ENCODE measurements at places on chromosomes 7 and 10.
A peak's percentile ranks its signal among the peaks of the same experiment; 100 is the strongest.

- no peak for DNase-seq
These were observed 37.0 kb upstream of the MXI1 start for GRCh38 chr10:110170142-110170971.

GRCh38 chr7:155794196-155794595, 18.1 kb downstream of the SHH start:
- DNase-seq: no peak

DNA sequence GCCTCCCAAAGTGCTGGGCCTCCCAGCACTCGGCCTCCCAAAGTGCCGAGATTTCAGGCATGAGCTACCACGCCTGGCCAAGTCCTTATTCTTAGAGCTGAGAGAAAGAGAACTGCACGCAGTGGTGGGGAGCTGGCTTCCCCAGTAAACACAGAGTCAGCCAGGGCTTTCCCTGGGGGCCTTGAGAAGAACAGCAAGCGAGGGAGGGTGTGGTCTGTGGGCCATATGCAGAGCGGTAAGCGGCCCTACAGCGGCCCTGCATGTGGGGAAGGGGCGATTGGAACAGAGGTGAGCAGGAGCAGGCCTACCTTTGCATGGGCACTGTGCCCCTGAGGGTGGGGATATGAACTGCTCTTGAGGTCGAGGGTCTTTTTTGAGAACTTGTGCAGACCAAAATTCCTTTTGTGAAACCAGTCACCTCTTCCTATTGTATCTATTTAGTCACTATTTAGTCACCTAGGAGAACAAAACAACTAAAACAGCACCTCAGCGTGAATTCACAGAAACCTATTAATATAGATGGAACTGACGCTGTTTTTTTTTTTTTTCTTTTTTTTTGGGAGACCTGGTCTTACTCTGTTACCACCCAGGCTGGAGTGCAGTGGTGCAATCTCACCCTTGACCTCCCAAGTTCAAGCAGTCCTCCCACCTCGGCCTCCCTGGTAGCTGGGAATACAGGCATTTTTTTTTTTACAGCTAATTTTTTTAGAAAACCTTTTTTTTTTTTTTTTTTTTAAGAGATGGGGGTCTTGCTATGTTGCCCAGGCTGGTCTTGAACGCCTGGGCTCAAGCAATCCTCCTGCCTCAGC, 36.9 kb upstream of the SH2D4B start:
- no peak for DNase-seq

GRCh38 chr10:59631882-59632807, 77.5 kb downstream of the SLC16A9 start:
- no peak for DNase-seq

DNA sequence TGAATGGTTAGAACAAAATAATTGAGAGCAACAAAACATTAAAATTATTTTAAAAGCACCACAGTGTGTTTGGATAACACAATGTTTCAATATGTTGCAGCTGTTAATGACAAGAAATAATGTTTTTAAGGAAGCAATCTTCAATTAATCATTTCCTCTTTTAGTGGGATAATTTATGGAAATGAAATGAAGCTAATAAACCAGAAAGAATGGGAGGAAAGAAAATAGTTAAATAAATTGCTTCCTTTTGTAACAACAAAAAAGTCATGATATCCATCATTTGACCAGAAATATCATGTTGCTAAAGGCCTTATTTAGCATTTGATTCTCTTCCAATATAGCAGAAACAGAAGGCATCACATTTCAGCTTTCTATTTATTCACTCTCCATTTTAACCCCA, 224.5 kb downstream of the SEMA3A start:
- no peak for DNase-seq

DNA sequence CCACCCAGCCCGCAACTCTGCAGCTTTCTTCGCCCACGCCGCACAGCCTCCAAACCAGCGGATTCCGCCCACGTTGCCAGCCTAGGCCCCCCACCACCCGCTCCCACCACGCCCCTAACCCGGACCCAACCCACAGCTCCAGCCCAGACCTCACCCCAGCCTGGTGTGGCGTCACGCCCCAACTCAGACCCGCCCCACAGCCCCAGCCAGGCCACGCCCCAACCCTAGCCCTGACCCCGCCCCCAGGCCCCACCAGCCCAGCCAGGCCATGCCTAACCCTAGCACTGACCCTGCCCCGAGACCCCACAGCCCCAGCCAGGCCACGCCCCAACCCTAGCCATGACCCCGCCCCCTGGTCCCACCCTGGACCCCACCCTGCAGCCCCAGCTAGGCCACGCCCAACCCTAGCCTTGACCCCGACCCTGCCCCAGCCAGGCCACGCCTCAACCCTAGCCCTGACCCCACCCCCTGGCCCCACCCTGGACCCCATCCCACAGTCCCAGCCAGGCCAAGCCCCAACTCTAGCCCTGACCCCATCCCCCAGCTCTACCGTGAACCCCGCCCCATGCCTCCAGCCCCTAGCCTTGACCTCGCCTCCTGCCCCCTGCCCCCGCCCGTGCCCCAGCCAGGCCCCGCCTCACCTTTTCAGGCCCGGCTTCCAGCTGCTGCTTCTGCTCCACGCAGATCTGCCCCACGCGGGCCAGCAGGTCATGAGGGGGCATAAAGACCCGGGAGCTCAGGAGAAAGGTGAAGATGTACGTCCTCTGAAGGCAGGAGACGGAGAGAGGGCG, 64.0 kb downstream of the RASGEF1A start:
- DNase-seq: no peak

GRCh38 chr10:51617576-51618235, 81.7 kb downstream of the CSTF2T start:
- no peak for DNase-seq

DNA sequence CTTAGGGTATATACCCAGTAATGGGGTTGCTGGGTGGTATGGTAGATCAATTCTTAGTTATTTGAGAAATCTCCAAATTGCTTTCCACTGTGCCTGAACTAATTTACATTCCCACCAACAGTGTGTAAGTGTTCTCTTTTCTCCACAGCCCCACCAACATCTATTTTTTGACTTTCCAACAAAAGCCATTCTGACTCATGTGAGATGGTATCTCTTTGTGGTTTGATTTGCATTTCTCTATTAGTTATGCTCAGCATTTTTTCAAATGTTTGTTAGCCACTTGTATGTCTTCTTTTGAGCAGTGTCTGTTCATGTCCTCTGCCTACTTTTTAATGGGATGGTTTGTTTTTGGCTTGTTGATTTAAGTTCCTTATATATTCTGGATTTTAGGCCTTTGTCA, 66.4 kb downstream of the MGAM2 start:
- no peak for DNase-seq

GRCh38 chr7:135147341-135147898, 452 bp upstream of the TMEM140 start:
- no peak for DNase-seq

GRCh38 chr10:127578961-127579305, 29.8 kb downstream of the NPS start:
- no peak for DNase-seq

DNA sequence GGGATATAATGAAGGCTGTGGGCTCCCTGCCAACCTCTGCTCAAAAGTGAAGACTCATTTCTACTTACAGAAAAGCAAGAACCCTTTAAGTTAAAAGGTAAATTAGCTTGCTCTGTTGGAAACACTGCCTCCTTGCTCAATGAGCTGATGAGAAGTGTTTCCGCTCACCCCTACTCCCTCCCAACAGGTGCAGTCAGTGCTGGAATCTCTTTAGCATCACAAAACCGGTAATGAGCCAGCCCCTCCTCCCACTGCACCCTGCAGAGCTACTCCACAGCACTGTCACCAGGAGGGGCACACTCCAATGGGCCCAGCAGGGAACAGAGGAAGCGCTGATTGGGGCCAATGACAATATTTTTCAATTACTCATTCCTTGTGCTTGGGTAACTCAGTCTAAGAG, 262.5 kb downstream of the TCERG1L start:
- DNase-seq: no peak

DNA sequence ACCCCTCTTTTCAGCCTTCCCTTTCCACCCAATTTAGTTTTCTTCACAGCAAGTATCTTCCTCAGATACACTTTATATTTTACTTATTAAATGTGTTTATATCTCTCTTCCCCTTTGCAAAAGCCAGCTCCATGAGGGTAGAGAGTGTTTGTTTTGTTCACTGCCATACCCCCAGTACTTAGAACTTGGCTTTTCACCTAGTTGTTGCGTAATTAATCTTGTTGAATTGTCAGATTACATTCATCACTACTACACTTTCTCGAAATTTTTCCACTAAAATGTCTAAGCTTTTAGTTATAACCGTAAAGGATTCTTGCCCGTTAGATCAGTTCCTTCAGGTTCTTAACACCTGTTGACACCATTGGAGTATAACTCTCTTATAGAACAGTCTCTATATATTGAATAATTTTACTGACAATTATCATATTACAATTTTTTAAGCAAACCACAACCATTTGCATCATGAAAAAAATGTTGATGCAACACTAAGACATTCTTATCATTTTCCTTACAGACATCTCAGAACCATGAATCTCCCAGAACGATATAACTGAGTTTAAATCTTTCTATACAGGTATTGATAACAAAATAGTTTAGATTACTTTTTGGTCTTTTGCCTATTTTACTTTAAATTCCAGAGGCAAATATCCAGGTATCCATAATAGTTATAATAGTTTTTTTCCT, 29.9 kb downstream of the VWDE start:
- DNase-seq: no peak

- DNase-seq: no peak
These were observed 521 bp downstream of the LIMK1 start for GRCh38 chr7:74083928-74084721.

DNA sequence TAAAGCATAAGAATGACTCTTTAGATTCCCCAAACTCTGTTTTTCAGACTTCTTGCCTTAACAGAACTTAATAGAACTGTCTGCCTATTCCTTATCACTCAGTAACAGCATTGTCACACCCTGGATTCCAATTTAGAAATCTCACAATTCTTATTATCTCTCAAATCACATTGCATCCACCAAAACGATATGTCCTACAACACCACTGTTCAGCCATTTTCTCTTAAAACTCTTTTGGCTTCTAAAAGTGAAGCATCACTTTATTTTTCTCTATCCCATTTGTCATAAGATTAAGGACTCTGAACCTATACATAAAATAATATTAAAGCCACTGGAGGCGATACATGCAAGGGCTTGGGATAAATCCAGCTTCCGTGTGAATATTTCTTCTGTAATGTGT, 1.2 kb upstream of the CPED1 start:
- no peak for DNase-seq

DNA sequence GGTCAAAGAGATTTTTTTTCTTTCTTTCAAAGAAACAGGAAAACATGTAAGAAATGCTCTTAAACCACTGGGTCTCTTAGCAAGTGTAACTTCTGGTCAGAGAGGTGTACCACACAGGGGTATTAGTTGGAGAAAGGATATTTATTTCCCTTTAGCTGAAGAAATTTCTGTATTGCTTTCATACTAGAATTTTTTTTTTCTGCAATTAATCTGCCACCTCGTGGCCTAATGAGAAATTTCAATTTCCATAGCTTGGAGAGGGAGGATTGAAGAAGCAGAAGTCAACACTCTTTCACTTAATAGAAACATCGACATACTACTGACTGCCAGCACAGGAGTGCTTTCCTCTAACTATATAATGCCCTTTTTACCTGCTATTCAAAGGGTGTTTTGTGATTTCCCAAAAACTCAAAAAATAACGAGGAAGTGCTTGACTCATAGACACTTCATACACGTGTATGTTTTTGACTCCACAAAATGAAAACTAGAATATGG, 177.6 kb upstream of the NAMPT start:
- peak; percentile 74 for DNase-seq

DNA sequence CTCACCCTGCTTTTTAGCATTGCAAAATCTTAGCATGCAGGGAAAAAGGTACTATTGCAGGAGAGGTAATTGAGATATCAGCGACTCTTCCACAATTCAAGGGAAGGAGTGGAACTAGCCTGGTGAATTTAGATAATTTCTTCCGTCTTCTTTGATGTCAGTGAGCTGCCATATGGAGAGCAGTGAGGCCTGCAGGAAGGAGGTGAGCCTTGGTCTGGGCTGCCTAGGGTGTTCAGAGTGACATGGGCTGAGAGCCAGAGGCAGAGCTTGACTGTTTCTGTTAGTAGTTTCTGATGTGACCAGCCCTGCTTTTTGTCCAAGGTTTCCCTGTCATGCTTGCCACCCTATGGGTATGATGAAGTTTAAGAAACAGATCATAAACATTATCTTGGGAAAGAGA, 28.6 kb downstream of the KAT6B start:
- no peak for DNase-seq

GRCh38 chr7:44068054-44068453, 2.7 kb upstream of the PGAM2 start:
- DNase-seq: no peak

DNA sequence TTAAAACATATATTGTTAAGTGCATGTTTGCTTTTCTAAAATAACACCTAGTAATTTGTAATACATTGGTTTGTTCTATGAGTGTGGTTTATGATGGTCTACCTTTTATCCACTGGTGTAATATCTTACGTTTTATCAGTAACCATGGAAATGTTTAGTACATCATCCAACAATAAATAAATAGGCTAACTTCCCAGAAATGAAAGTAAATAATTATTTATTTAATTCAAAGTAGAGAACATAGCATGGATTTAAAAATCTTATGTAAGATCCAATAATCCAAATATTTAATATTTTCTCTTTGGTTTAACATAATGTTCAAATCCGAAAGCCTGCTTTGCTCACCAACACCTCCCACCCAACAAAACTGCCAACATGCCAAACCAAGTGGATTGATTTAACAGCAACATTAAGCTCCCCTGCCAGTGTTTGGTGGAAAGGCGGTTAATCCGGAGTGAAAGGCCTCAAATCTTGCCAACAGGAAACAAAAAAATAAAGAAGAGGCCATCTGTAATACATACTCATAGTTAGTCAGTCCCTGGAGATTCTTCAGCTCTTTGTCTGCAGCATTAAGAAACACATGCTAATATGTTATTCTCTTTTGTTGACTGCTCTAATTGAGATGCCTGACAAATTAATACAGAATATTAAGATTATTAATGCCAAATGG, 897.8 kb downstream of the CNTNAP2 start:
- DNase-seq: no peak

DNA sequence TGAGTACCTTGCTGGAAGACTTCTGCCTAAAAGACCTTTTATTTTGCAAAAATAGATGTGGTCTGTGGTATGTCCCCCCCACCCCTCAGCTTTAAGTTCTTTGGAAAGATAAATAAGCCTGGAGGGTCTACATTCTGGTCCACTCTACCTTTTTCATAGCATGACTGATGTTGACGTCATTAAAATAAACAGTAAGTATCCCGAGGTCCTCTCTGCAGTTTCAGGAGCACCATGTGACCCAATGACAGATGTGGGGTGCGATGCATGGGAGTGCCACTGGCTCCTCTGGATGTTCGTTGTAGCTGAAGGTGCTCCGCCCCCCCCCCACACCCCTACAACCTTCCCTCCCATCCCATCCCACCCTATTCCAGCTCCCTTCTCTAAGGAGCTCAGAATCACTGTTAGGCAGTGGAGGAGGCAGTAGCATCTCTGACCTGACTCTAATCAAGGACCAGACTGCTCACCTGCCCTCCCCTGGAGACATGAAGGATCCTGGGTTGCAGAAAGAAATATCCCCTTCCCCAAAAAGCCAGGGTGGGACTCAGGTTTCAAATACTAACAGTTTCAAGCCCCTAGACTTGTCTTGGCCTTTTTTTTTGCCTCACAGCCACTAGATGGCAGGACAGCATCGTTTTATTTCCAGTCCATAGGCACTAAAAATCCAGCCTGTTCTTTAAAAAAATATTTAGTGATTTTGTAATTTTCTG, 25.1 kb downstream of the CASP7 start:
- peak; percentile 45 for DNase-seq

GRCh38 chr10:104446151-104446550, 92.5 kb downstream of the CFAP58 start:
- no peak for DNase-seq

Data from NCI-H460 (cell line).